ENCODE measurements at places on chromosomes 1 and 21.

GRCh38 chr1:103274886-103275285 lies 166.6 kb upstream of the COL11A1 start:
- DNase-seq = no peak

DNA sequence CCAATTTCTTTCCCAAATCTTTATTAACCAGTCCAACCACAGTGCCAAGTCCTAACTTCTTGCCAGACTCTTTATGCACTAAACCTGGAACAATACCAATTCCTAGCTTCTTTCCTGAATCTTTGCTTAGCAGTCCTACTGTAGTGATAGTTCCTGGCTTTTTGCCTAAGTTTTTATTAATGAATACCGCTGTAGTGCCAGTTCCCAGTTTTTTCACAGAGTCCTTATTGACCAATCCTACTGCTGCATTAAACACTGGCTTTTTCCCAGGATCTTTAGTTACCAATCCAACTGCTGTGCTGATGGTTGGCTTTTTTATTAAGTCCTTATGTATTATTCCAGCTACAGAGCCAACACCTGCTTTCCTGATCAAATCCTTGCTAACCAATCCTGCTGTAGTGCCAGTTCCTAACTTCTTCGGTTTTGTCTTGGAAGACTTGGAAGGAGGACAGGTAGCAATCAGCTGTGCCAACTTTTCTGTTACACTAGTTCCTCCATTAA lies 80.8 kb downstream of the ASH1L start:
- no peak for DNase-seq

DNA sequence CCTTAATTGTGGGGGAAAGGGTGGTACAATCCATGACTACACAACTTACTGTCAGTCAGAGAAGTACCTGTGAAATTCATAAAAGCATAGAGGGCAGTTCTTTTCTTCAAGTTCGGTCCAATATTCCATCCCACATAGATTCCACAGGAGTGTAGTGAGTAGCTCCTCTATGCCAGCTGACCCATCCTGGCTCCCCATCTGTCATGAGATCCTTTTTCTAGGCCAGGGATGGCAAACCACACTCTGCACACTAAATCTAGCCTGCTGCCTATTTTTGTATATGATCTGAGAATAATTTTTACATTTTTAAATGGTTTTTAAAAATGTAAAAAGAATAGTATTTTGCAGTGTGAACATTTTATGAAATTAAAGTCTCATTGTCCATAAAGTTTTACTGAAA lies 107.0 kb upstream of the TSPAN2 start:
- DNase-seq = no peak

DNA sequence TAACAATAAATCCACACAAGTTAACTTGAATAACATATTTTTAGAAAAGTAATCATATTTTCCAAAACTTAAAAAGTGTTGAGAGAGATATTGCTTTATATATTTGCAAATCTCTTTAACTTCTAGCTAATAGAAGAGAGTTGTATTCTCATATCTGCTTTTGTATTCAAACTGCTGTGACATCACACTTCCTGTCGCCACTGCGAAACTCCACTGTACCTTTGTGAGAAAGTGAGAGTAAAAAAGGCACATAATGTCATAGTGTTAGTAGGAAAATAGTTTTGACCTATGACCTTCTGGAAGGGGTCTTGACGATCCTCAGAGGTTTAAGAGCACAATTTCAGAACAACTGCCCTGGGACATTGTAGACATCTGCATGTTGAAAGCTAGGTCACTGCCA lies 21.6 kb downstream of the AK5 start:
- DNase-seq = no peak

- DNase-seq = no peak
These were observed 120.4 kb downstream of the SPATA46 start for GRCh38 chr1:162256287-162256686.

GRCh38 chr1:2174348-2175054 lies 20.1 kb downstream of the FAAP20 start:
- no peak for DNase-seq

GRCh38 chr1:89065079-89065868 lies at the start of gene GBP1:
TSS of gene GBP1 (minus strand) at chr1:89065208. CDS start at chr1:89063234, 1,974 bp downstream.
- DNase-seq = no peak

GRCh38 chr1:219461981-219462400 lies 150.9 kb downstream of the ZC3H11B start:
- no peak for DNase-seq

DNA sequence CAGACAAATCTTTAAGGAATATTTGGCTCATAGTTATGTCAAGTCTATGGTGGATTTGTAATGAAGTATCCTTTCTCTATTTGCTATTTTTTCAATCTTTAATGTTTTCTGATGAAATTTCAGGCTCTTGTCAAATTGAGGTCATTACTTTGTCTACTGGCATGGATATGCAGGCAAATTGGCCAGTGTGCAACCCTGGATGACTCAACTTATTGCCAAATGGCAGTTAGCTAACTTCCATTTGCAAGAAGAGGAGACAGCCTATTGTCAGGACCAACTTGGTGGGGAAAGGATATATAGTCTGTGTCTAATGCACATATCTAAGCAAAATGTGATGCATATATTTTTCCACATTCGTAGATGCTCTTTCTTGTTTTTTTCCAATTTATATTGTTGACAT lies 530.5 kb downstream of the PTBP2 start:
- no peak for DNase-seq

DNA sequence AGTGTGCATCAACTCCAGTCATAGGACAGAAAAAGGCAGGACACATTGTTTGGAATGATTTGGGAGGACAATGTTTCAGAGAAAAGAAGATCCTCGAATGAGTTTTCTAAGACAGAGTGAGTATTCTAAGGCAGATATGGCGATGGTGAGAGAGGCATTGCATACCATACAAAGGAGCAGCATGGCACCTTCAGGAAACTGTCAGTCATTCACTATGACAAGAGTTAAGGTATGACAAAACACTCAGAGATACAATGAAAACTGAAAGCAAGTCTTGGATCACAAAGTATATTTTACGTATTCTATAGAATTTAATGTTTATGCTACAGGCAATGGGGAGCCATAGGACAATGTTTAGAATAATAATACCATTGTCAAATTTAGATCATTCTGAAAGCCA lies 337.4 kb upstream of the LYPLAL1 start:
- DNase-seq = no peak

DNA sequence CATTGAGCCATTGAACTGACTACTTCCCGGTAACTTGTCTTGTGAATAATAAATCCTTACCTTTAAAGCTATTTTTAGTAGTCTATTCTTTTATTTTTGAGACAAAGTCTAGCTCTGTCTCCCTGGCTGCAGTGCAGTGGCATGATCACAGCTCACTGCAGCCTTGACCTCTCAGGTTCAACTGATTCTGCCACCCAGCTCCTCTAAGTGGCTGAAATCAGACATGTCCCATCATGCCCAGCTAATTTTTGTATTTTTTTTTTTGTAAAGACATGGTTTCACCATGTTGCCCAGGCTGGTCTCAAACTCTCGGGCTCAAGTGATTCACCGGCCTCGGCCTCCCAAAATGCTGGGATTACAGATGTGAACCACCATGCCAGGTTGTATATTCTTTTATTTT lies 59.3 kb upstream of the PTGS2 start:
- no peak for DNase-seq

DNA sequence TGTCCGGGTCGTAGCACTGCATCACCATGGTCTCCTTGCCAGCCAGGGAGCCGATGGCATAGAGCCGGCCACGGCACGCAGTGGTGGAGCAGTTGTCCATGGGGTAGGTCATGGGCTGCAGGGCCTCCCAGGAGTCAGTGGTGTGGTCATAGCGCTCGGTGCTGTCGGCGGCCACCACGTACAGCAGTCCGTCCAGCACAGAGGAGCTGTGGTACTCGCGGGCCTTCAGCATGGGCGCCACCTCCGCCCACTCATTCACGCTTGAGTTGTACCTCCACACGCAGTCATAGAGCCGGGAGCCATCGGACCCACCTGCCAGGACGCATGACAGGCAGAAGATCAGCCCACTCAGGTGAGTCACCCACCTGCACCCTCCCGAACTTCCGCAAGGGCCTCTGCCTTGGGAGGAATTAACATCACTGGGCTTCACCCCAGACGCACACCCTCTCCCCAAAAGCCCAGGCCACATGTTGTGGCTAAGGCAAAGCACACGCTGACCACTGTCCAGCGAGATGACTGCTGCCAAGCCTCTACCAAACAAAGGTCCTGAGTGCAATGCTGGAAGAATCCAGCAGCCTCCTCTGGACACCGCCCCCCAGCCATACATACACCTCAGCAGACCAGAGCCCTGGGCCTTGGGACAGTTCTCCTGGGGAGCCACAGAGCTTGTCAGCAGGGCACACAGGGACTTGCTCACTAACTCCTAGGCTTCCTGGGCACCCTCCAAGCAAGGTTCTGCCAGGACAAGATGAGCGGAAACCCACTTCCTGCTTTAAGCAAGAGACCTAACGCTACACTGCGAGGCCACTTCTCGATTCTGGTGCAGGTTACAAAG lies 3.3 kb downstream of the KLHL21 start:
- no peak for DNase-seq

- DNase-seq = no peak
These were observed 41.5 kb downstream of the LHX4 start for GRCh38 chr1:180271272-180272255.

DNA sequence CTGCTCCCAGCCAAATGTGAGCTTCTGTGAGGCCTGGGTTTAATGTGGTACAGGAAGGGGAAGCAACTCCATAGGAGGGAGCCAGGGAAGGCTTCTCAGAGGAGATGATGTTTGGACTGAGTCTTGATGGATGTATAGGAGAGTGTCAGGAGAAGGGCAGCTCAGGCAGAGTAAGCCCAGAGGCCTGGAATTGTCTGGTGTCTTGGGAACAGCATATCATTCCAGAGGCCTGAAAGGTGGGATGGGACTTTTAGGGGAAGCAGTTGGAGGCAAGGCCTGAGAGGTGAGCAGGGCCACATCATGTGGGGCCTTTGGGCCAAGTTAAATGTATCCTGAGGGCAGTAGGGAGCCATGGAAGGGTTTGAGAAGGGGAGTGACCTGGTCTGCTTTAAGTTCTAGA lies 148.6 kb upstream of the WNT4 start:
- DNase-seq = no peak

DNA sequence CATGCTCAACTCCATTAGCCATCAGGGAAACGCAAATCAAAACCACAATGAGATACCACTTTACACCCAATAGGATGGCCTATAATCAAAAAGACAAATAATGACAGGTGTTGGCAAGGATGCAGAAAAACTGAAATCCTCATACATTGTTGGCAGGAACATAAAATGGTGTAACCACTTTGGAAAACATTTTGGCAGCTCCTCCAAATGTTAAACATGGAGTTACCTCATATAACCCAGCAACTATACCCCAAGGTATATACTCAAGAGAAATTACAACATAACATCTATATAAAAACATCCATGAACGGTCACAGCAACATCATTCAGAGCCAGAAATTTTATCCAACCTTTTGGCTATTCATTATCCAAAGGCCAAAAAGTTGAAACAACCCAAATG lies 11.6 kb downstream of the EIF4G3 start:
- no peak for DNase-seq

GRCh38 chr21:43820466-43820865 lies 31.1 kb downstream of the RRP1 start:
- no peak for DNase-seq

- no peak for DNase-seq
These were observed 6.9 kb upstream of the NOS1AP start for GRCh38 chr1:162062542-162063015.

GRCh38 chr1:171953835-171954234 lies 112.5 kb downstream of the DNM3 start:
- DNase-seq = no peak

GRCh38 chr1:156471496-156472490 lies 28.8 kb downstream of the MEF2D start:
- no peak for DNase-seq

DNA sequence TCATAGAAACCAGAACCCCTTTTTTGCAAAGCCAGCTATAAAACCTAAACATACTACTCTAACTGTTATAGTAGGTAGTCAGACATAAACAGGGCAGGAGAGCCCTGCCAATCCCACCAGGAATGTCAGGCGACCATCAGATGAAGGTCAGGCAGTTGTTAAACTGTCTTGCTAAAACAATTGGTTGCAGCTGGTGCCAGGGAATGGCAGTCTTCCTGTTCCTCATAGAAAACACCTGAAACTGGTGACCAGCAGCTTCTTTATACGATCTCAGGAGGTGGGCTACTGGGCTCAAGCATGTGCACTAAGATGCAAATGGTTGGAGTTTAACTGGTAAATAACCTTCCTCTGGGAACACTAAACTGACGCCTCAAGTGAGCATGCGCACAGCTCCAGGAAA lies 224.1 kb downstream of the COL11A1 start:
- DNase-seq = no peak

GRCh38 chr1:42348498-42348897 lies 13.5 kb upstream of the FOXJ3 start:
- no peak for DNase-seq

DNA sequence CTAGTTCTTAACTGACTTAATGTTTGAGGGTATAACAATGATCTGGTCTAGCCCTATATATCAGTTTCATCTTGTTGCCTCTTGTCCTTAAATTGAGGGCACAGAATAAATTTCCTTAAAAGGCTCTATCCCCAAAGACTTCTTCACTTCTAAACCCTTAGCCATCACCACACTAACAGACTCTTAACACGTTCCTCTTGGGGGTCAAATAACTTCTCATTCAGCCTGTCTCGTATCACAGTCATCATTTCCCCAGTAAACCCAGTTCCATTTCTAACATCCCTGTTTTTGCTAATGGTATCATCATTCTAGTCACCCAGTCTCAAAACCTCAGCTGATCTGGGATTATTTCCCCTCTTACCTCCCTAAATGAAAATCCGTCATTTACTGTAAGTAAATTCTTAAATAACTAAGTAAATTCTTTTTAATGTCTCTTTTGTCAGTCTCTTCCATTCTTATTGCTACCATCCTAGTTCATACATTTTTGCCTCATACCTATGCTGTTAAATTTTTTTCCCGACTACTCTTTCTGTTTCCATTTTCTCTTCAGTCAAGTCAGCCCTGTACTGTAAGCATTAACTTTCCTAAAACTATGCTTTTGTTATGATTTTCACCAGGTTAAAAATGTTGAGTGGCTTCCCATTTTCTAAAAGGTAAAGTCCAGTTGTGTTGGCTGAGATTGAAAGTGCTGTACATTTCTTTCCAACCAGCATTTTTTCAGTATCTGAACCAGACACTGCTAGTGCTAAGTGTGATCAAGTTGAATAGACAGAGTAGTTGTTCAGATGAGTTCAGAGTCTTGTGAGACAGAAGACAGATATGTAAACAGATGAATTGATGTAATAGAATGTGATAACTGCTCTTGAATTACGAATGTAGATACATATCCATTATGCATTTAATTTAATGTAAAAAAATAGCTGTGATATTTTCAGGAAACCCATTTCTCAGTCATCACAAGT lies 6.9 kb downstream of the CTTNBP2NL start:
- DNase-seq = no peak

- DNase-seq = no peak
These were observed 42.6 kb upstream of the KLF17 start for GRCh38 chr1:44076066-44076465.

GRCh38 chr1:160061369-160062229 lies 8.4 kb downstream of the KCNJ10 start:
- no peak for DNase-seq

All from stimulated activated CD8-positive, alpha-beta memory T cell treated with anti-CD3 and anti-CD28 coated beads, Interleukin-2, amount 100 ng/mL, for 1 hour (primary cell).